ENCODE measurements at places on chromosomes 7 and 10.

GRCh38 chr7:130305433-130306042 is 12.6 kb downstream of the CPA4 start:
- no peak for DNase-seq

GRCh38 chr10:89891006-89891535 is 189.7 kb downstream of the KIF20B start:
- DNase-seq, result no peak

DNA sequence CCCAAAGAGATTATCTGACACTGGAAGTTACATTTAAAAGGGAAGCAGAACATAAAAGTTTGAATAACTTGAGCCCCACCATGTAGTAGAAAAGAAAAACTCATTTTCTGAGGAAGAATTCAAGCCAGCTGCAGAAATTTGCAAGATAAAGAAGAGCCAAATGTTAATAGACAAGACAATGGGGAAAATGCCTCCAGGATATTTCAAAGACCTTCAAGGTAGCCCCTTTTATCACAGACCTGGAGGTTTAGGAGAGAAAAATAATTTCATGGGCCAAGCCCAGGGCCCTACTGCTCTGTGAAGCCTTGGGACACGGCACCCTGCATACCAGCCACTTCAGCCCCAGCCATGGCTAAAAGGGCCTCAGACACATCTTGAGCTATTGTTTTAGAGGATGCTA is 18.4 kb upstream of the AKR1C1 start:
- DNase-seq, result no peak

DNA sequence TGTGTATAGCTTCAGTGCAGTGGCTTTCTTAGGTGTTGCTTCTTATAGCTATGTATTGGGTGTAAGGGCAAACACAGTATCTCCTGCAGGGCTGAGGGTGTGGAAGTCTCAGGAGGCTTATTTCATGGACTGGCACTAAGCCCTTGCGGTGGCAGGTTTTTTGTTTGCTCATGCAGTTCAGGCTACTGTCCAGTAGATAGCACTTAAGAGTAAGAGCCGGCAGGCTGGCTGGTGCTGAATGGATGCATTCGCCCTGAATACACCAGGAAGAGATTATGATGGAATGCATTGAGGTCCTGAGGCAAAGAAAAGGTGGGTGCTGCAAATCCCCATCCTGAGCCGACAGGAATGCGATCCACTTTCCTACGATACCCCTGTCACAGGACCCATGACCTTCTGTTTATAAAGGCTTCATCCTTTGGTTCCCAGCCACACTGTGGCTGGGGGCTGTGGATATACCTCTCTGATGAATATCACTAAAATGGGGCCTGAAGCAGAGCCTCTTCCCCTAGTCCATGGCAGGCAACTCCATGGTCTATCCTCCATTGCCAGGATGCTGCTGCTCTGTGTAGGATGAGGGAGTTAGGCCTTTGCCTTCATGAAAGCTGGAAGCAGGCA is 44.9 kb downstream of the ANXA8 start:
- no peak for DNase-seq

DNA sequence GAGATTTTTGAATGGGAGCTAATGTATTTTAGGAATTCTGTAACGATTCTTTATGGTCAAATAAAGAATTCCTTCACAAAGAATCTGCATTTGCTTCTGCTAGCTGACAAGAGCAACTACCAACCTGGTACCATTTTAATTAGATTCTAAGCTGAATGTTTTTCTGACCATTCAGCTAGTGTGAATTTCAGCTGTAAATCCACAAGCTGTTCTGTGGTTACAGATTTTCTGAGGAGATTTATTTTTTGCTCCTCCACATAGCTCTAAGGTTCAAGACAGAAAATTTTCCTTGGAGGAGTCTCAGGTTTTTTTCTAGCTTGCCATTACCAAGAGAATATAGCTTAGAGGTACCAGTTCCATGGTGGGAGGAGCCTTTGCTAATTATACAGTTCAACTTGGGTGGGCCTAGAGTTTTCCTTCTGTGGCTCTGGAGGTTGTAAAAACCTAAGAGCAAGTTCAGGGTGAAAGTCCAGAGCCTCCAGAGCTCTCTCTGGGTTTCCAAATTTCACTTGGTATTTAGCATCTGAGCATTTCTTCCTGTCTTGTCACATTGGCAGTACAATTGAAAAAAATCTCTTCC is 120.1 kb downstream of the JAZF1 start:
- no peak for DNase-seq

- no peak for DNase-seq
Measured at GRCh38 chr7:114740095-114740494, 181.8 kb upstream of the MDFIC start.

- DNase-seq, result no peak
Measured at GRCh38 chr7:23622506-23622925, 25.3 kb downstream of the CCDC126 start.

GRCh38 chr10:128286141-128286761 is 160.0 kb upstream of the MKI67 start:
- DNase-seq, result no peak

GRCh38 chr10:97067716-97068391 is 117.9 kb downstream of the SLIT1 start:
- DNase-seq, result no peak

GRCh38 chr7:48420206-48420605 is 248.9 kb downstream of the ABCA13 start:
- DNase-seq, result no peak

DNA sequence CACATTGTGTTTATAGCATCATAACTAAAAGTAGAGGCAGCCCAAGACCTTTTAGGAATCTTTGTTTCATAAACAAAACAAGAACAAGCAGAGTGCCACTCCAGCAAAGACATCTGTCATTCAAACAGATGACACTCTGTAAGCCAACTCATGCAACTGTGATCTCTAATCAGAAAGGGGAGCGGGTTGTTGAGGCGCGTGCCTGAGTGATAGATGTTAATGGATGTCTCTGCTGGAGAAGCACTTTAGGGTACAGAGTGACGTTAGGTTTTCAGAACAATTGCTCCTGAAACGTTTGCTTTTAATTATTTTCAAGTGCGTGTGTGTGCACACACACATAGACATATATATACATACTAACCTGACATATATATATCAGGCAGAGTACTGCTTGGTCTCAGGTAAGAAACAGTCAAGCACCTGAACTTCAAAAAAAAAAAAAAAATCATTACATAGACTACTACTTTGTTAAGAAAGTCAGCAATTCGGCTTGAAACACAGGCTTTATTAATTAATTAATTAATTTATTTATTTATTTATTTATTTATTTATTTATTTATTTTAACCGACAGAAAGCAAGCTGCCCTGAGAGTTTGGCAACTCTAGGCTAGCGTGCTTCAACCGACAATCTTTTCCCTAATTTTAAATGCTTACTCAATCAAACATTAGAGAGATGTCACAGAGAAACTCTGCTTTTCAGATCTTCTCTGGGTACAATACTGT is 109.1 kb downstream of the POU6F2 start:
- no peak for DNase-seq

All from T-helper 17 cell (primary cell).